ENCODE measurements at places on chromosomes 2 and 18.

DNA sequence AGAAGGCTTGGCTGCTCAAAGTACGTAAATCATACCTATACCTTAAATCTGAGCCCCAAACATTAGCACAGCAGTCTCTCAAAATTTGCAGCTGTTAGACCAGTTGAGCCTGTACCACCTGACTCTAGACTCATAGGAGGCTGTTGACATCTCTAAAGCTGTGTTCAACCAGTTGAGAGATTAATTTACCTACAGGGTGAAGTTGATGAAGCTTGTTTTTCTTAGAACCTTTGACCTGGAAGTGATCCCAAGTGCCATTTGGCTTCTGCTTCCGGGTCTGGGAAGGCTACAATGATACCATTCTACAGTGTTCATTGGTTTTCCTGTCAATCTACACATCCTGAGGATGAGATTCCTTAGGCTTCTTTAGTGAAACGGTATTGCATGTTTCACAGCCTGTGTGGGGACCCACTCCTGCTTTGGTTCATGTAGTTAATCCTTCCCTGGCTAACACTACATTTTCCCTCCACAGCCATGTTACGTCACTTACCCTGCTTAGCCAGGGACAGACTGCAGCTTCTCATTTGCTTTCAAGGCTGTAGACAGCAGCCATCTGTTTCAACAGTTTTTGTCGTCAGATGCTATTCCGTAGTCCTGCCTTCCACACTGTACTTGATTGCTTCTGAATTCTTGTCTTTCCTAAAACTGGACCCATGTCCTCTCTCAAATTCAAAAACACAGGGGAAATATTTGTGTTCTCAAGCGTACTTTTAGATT lies 4.7 kb upstream of the IL1RL2 start:
- DNase-seq: no peak

DNA sequence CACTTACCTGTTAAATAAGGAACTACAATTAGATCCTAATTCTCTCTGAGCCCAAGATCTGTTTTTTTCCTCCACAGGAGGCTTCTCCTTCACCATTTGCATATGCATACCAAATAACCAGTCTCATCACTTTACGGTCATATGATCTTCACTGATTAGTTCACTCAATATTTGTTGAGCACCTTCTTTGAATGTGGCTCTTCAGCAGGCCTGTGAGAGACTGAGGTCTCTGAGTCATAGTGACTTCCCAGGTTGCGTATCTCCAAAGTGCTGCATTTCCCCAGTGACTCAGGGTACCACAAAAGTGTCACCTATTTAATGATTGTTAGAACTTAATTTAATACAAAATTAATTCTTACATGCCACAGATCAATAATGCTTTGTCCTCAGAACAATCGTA lies 108.8 kb upstream of the TRIB2 start:
- DNase-seq: no peak

DNA sequence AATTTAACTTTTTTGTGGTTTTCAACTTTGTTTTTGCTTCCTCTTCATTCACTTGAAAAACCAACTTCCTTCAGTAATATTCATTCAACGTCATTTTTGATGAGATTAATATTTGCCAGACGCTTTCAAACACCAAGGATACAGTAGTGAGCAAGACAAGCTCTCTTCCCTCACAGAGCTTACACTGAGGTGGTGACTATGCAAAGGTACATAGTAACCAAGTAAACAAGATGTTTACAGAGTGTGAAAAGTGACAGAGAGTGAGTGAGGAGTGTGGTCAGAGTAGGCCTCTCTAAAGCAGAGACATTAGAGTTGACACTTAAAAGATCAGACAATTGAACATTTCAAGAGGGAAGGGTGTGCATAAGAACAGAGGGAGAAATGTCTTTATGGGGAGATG lies 155.5 kb downstream of the TMEM247 start:
- DNase-seq: no peak

DNA sequence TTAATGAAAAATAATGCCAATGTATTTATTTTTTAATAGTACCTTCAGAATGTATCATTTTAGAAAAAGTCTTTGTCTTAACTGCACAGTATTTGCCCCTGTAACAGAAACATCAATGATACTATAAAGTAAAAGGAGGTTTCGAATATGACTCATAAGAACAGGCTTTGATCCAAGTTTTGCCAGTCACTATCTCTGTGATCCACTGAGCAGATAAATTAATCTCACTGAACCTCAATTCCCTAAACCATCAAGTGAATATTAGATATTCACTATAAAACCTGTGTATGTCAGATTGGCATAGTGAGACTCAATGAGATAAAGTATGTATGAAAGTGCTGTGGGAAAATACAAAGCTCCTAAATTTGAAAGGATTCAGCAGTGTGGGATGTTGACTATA lies 292.1 kb downstream of the EXOC6B start:
- no peak for DNase-seq

DNA sequence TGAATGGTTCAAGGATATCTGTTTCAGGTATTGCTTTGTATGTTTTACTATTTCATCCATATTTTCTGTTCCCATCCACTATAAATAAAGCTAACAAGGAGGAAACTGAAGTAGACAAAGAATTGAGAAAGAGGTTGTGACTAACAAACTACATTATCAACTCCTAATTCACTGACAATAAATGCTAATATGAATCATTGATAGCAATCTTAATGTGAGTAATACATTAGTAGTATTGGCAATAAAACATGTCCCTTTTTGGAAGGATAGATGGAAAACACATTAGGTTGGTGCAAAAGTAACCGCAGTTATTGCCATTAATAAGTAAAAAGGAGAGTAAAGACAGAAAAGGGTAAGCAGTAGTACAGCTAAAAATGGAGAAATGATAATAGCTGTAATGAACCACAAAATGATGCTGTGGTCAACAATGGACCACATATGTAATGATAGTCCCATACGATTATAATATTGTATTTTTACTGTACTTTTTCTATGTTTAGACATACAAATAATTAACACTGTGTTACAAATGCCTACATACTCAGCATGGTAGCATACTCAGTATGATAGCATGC lies 104.7 kb downstream of the THADA start:
- DNase-seq: no peak

GRCh38 chr2:172333235-172333977 lies 94.0 kb upstream of the ITGA6 start:
- DNase-seq: no peak

DNA sequence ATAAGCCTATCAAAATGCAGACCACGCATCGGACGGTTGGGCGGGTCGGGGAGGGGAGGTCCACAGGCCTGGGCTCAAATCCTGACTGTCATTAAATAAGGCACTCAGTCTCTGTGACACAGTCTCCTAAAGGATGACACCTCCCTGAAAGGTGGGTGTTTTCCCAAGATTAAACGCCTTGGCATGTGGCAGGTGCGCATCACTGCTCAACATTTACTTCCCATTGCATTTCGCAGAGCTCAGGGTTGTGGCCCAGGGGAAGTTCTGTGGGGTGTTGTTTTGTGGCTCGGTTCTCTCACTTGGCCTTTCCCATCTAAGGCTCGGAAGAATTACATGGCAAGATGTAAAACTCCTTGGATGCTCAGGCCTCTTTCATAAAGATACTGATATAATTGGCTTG lies 107.4 kb downstream of the NCK2 start:
- no peak for DNase-seq

Data from stimulated activated CD8-positive, alpha-beta memory T cell treated with anti-CD3 and anti-CD28 coated beads, Interleukin-4, amount 100 ng/mL, for 1 hour (primary cell).